ENCODE measurements at places on chromosomes 3 and 15.

GRCh38 chr3:177792311-177793030 lies 595.2 kb upstream of the TBL1XR1 start:
- DNase-seq: no peak

DNA sequence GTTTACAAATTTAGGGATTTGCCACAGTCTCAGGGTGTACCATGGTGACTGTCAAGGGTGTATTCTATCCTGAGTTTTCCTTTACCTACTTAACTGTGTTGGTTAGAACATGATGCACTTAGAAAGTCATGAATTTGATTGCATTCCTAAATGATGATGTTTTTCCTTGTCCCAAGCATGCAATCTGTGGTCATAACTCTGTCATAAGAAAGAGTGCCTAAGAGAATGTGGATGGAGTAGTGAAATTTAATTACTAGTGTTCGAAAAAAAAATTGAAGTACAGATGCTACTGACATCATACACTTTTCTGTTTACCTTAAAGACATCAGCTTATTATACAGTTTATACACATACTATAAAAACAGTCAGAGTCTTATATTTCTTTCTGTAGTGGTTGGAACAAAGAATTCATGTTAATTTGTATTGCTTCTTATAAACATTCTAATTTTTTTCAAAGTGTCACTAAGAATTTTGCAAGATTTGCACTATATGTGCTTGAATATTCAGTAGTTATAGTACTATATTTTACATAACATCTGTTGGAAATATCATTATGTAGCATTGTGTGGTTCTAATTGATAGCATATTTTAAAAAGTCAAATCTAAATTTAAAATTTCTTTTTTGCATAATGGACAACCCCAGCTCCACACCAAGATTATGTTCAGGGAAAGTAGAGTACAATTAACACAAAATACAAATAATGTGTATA lies 231.3 kb upstream of the KCNMB2 start:
- no peak for DNase-seq

- no peak for DNase-seq
These were observed 722.3 kb upstream of the LMCD1 start for GRCh38 chr3:7779331-7779730.

DNA sequence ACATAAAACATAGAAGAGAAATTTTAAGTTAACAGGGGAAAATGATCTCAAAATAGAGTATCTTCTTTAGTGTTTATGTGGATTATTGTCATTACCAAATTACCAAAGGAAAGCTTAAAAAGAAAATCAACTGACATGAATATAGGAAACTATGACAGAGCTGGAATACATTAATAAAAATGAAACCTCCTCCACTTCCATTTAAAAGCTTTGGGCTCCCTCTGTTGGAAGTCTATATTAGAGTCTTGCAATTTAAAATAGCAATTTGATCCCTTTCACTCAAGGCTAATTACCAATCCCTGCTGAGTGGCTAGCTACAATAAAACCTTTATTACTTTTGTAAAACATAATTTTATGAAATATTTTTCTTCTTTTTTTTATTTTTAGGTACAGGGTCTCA lies 61.4 kb upstream of the IMPG2 start:
- no peak for DNase-seq

GRCh38 chr3:194194051-194194756 lies 58.3 kb downstream of the HES1 start:
- DNase-seq: no peak

GRCh38 chr3:72047221-72047871 lies 262.4 kb upstream of the PROK2 start:
- DNase-seq: no peak

DNA sequence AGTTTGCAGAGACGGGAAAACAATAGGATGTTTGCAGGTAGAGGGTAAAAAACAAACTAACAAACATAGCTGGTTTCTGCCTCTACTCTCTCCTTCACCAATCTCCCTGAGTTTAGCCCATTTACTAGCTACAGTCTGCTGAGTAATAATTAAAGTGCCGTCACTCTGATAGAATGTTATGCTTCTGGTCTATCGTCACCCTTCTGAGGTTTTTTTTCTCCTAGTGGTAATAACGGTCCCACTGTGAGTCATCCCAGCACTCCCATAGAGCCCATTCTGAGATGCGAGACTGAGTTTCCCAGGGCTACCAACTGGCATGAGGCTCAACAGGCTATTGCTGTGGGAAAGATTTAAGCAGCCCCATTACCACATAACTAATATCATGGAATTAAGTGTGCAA lies 56.4 kb downstream of the PLAAT1 start:
- no peak for DNase-seq

GRCh38 chr15:35557544-35557943 lies 11.6 kb upstream of the DPH6 start:
- DNase-seq: no peak

DNA sequence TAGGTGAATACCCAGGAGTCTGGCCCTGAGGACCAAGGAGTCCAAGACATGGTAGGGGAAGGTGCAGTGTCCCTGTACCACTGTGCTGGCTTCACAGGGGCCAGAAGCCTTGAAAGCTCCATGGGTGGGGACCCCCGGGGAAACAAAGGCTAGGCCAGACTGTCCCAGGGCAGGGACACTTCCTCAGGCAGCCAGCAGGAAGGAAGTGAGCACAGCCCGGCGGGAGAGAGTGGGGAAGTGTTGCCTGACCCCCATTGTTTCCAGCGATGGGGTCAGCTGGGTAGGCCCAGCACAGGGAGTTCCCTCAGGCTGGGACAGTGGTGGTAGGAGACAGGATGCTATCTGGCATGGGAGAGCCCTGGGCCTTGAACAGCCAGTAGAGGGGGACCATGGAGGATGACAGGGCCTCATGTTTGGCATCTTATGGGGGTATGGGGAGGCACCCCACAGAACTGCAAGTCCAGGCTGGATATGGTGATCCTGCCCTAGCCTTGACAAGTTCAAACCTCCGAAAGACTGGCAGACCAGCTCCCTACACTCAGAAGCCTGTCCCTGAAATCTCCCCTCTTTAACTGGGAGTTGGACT lies 1.2 kb upstream of the HYAL2 start:
- no peak for DNase-seq

DNA sequence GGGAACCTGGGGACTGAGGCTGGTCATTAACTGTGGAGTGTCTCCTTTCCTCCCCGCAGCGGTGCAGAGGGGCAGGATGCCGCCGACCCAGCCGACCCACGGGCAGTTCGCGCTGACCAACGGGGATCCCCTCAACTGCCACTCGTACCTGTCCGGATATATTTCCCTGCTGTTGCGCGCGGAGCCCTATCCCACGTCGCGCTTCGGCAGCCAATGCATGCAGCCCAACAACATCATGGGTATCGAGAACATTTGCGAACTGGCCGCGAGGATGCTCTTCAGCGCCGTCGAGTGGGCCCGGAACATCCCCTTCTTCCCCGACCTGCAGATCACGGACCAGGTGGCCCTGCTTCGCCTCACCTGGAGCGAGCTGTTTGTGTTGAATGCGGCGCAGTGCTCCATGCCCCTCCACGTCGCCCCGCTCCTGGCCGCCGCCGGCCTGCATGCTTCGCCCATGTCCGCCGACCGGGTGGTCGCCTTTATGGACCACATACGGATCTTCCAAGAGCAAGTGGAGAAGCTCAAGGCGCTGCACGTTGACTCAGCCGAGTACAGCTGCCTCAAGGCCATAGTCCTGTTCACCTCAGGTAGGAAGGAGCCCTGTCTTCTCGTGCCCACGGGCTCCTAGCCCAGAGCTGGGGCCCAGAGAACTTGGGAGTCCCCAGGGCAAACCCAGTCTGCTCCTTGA lies 3.7 kb downstream of the NR2F2 start:
- no peak for DNase-seq

DNA sequence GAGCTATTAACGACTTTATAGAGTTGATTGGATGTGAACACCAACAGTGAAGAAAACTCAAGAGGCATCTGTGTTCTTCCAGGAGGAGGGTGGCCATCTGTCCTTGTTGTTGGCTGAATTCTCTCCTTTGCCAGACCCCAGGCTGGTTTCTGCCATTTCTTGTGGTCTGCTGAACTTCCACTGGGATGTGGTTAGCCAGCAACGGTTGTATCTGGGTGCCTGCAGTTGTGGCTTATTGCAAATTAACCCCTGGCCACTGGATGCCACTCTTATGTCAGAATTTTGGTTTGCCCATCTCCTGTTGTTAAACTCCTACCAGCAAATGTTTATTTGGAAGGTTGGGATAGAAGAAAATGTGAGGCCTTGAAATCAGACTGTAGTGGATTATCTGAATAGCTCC lies 163.6 kb upstream of the TBC1D5 start:
- DNase-seq: no peak

- no peak for DNase-seq
These were observed 32.8 kb upstream of the TOP2B start for GRCh38 chr3:25697553-25697952.

DNA sequence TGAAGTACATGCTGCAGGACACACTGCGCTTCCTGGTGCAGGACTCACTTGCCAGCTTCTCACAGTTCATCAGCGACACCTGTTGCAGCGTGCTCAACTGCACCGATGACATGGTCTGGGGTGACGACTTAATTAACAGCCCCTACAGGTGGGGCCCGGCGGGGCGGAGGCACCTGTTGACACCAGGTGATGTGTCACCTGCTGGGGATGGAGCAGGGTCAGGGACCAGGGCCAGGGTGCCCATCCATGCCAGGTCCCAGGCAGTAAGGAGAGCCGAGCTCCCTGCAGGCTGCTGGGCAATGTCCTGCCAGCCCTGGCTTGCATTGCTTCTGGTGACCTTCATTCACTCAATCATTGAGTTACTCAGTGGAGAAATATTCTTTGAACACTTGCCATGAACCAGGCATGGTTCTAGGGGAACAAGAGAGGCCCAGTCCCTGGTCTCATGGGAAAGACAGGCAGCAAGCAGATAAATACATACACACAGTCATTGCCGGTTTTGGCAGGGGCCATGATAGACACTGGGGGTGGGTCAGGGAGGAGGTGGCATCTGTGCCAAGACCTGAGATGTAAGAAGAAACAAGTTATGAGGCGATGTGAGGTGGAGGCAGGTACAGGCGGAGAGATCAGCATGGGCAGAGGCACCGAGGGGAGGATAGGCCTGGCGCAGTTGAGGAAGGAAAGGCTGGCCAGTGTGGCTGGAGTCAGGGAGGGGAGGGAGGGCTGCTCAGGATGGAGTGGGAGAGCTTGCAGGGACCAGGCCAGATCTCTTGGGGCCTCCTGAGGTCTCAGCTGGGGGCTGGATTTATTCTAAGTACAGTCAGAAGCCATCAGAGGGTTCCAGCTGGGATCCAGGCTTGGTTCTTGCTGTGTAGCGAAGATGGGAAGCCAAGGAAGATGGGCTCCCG lies 30.8 kb downstream of the DNAH1 start:
- DNase-seq: no peak

All from activated T-helper 1 cell treated with Interleukin-2 at 50 U/mL for 16 hours (primary cell).